ENCODE measurements at places on chromosomes 7 and 10.

GRCh38 chr7:106865130-106866041, at the start of gene PIK3CG:
PIK3CG (plus strand) TSS chr7:106865282; CDS start chr7:106867562, 2,280 bp downstream.
- DNase-seq, result peak; percentile 28

- DNase-seq, result no peak
Measured at GRCh38 chr7:127903892-127904669, 127.2 kb downstream of the LRRC4 start.

DNA sequence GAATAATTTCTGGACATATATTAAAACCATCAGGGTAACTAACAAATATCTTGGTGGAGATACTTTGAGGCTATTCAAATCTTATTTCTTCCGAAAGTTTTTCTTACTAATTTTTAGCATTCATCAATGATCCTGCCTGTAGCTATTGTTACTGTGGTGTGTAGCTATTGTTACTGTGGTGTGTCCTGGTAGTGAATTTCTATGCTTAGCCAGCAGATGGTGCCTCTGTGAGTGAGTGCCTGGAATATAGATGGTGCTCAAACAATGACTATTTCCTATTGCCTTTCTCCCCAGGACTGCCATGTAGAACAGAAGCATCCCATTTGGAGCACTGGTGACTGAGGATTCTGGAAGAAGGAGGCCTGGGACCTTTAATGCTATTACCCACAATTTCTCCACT, 245.7 kb downstream of the CCSER2 start:
- no peak for DNase-seq

DNA sequence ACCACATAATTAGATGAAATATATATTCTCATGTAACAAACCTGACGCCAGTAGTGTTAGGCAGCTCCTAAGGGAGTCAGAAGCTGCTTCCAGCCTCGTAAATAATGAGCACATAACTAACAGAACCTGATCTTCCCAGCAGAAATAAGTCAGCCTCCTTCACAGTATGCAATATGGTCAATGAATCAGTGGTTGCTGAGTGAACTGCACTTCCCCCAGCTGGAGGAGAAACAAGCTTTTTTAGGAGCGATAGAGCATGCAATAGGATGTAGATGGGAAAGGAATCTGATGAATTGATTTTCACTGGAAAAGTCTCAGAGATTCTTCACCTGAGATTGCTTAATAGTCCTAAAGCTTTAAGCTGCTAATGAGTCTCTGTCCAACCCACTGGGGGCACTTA, 337.2 kb upstream of the LRGUK start:
- no peak for DNase-seq

GRCh38 chr7:122803323-122803722, 82.9 kb downstream of the CADPS2 start:
- DNase-seq, result no peak

DNA sequence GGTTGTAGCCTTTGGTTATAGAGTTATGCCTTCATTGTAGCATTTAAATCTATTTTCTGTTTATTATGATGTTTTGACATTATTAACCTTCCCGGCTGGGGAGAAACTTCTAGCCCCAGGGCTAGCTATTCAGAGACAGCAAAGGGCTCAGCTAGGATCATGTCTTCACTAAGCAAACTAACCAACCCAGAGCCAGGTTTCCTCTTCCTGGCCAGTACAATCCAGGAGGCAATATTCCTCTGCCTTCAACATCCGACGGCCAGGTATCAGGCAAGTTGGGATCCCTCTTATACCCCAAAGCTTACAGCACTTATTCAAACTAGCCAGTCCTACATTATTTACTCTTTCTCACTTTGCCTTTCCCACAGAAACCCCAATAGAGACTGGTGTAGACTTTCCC, 1060.7 kb upstream of the GHITM start:
- DNase-seq, result no peak

- DNase-seq, result no peak
Measured at GRCh38 chr7:43328336-43328735, 215.9 kb downstream of the HECW1 start.

DNA sequence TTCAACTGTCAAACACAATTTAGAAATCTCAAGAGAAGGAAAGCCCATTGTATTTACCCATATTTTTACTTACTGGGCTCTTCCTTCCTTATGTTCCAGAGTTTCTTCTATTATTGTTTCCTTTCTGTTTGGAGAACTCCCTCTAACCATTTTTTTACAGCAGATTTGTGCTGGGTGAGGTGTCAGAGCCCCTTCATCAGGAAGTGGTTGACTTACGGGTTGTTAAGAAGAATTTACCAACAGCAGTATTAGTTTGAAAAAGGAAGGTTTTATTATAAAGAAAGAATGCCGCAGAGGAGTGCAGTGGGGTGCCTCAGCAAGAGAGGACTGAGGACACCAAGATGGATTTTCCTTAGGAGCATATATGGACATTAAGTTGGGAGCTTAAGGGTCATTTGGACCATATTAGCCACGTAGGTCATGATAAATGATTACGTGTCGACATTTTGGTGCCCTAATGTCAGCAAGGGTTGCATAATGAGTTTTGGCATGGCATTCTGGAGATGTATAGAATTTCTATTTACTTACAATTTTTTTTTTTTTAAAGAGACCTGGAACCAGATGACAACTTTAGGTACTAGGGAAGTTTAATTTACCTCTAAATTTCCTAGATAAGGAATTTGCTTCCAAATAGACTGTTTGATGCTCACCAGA, 6.3 kb upstream of the TBATA start:
- DNase-seq, result no peak

DNA sequence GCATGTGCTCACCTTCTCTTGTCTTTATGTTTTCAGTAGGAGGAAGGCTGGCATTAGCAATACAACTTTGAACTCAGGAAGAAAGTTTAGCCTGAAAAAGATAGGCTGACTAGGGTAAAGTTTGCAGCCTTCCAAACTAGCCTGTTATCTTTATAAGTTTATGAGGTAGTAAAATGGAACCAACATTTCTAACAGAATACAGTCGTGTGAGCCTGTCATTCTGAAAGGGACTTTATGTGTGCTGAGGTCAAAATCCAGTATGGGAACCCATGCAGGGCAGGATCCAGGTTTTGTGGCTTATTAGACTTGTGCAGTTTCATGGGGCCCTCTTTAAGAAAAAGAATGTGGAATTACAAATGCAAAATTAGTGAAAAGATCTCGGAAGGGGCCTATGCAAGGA, 201.0 kb upstream of the PRPS1L1 start:
- DNase-seq, result no peak

GRCh38 chr10:114271779-114272167, 32.7 kb downstream of the VWA2 start:
- DNase-seq, result no peak

GRCh38 chr7:155761162-155761561, 51.1 kb downstream of the SHH start:
- DNase-seq, result no peak

- no peak for DNase-seq
Measured at GRCh38 chr7:108066486-108066885, 63.5 kb upstream of the LAMB1 start.

GRCh38 chr7:40468891-40469864, 334.4 kb downstream of the SUGCT start:
- no peak for DNase-seq

Measured in T-cell (primary cell).